ENCODE measurements at places on chromosomes 7 and 10. TPM values are rescaled to one million over a fixed set of nuclear protein-coding genes. Genes with fewer than 3 reads are reported as not detected.

DNA sequence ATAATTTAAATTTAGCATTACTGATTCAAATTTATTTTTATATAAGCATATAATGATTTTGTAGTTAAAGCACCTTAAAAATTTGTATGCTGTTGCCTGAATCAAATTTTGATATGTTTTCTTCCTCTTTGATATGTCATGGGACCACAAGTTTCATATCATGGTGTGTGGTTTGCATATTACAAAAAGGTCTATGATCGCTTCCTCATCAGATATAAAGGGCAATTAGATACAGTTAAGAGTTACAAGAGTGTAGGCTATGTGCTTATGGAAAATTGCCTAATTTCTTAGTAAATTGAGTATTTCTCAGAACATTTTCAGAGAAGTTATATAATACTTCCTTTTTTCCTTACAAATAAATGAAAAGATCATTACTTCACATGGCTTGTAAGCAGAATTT, 22.2 kb downstream of the MRC1 start:
- no peak for DNase-seq

- no peak for DNase-seq
Measured at GRCh38 chr10:16519908-16520861, 1.5 kb downstream of the C1QL3 start.

- no peak for DNase-seq
Measured at GRCh38 chr10:97732052-97732359, 4.9 kb upstream of the ZFYVE27 start.

NEUROD6 gene
- not detected for total RNA-seq

SLC26A5 gene
- not detected for total RNA-seq

DNA sequence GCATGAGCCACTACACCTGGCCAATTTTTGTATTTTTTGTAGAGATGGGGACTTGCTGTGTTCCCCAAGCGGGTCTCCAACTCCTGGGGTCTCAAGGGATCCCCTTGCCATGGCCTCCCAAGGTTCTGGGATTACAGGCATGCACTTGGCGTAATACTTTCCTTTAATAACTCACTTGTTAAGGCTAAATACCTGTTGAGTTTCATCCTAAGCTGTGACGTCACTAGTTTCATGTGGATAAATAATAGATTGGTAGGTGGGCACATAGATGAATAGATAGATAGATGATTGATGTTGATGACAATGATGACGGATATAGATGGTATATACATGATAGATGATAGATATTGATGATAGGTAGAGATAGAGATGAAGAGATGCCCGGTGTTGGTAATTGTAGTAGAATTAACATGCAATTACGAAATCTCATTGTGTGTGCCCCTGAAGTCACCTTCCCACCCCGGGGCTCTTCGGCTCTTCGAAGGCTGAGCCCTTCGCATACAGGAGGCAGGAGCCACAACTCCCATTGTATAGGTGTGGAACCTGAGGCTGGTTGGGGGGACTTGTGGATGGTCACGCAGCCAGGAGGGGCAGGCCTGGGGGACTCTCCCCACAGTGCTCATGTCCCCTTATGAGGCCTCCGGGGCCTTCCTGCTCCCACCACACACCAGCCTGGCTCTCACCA, 2.6 kb downstream of the GRIFIN start:
- no peak for DNase-seq
